ENCODE measurements at places on chromosomes 3 and 15.

DNA sequence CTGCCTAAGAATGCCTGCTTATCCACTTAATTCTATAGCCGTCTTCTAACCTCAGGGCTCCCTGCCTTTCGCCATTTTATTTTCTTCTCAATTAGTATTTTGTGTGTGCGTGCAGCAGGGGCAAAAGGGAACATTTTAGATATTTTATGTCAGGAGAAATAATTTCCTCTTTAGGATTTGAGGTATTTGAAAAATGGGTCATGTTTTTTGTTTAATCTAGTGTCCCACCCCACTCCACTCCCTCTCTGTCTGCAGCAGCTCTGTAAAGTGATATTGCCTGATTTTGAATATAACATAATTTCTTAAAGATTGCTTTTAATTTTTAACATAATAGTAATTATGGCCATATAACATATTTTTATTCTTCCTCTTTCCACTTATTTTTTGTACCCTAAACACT lies 593.2 kb upstream of the DPPA4 start:
- DNase-seq: no peak

GRCh38 chr3:134370611-134371531 lies 3.4 kb downstream of the AMOTL2 start:
- DNase-seq: no peak

- DNase-seq: no peak
Measured at GRCh38 chr3:12908859-12909258, 67.5 kb upstream of the RPL32 start.

DNA sequence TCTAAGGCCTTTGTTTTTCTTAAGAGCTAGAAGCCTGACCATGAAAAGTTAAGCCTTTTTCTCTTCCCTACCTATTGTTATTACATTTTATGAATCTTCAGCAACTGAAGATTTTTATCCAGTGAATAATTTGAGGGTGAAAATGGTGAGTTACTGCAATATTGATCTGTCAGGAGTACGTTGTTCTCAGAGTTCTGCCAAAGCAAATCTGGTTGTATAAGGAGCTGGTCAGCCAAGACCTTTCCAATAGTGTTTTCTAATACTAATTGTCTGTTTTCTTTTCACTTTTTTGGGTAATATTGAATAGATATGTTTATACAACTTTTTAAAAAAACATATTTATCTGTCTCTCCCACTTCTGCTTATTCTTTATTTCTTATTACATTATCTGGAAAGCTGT lies 15.0 kb downstream of the SPTSSB start:
- no peak for DNase-seq

- DNase-seq: no peak
Measured at GRCh38 chr15:63043335-63044076, 959 bp downstream of the TPM1 start.

- DNase-seq: no peak
Measured at GRCh38 chr3:54712539-54712938, 215.3 kb downstream of the LRTM1 start.

DNA sequence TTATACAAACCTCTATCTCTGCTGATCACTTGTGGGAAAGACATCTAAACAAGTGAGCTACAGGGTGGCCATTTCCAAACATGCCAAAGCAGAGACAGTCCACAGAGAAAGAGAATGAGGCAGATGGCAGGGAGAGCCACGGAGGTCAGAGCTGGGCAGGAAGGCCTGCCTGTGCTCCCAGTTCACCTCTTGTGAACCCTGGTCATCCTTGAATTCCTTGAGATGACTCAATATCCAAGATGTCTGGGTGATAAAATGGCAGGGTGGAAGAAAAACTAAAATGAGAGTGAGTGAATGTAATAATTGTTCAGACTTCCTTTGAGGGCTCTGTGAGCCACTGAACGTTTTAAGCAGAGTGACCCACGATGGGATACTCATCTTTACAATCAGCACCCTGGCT lies 104.8 kb downstream of the PLCH1 start:
- DNase-seq: no peak

DNA sequence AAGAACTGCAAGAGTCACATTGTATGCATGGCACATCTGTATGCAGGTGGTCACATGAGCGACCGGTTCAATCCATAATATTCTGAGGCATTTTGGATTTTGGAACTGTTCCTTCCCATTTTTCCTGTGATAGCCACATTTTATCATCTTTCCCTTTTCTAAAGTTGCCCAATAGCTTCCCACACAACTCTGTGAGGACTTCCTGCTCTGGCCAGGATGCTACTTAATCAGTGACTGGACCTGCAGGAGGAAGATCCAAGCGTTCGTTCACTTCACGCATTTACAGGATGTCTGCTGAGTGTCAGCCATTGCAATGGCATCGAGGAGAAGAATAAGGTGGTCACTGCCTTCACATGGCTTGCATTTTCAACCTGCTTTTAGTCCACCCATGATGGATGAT lies 9.8 kb downstream of the KLHL6 start:
- no peak for DNase-seq

DNA sequence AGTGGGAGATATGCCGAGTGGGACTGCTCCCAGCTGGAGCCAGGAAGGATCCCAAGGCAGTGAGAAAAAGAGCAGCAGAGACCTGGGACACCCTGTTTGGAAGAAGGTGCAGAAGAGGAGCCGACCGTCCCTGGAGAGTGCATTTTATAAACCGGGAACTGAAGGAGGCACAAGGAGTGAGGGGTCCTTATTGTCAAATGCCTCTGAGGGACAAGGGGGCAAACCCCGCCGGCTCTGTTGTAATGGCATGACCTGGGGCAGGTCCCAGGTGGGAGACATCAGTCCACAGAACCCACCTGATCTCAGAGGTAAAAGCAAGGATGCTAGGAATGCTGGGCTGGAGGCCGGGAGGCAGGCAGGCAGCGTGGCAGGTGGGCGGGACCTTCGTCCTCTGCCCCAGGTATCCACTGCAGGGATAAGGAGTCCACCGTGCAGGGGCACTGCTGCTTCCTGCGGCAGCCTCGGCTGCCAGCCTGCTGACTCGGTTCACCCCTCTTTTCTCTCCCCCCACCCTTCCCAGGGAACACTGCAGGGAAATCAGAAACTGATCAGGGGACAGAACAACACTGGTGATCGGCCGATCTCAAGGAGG lies 26.9 kb downstream of the ADAMTS17 start:
- no peak for DNase-seq

- no peak for DNase-seq
Measured at GRCh38 chr3:72510247-72510646, 338.0 kb downstream of the SHQ1 start.

DNA sequence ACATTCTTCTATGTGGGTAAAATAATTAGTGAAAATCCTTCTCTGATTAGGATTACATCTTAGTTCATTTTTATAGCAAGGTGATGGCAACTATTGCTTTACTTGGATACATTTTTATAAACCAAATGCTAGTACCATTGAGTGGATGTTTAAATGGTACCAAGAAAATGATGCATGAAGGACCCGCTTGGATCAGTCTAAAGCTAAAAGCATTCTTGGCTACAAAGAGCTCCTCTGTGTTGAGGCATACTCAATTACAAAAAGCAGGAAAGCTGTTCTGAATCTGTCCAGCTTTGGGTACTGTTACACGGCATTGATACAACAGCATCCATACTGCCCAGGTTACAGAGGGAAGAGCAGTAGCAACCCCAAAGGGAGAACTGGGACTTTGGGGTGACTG lies 217.2 kb downstream of the PDZRN3 start:
- no peak for DNase-seq

GRCh38 chr3:193673845-193674244 lies 80.8 kb downstream of the OPA1 start:
- DNase-seq: no peak

GRCh38 chr15:21267671-21268395 lies 172.5 kb downstream of the POTEB3 start:
- no peak for DNase-seq

DNA sequence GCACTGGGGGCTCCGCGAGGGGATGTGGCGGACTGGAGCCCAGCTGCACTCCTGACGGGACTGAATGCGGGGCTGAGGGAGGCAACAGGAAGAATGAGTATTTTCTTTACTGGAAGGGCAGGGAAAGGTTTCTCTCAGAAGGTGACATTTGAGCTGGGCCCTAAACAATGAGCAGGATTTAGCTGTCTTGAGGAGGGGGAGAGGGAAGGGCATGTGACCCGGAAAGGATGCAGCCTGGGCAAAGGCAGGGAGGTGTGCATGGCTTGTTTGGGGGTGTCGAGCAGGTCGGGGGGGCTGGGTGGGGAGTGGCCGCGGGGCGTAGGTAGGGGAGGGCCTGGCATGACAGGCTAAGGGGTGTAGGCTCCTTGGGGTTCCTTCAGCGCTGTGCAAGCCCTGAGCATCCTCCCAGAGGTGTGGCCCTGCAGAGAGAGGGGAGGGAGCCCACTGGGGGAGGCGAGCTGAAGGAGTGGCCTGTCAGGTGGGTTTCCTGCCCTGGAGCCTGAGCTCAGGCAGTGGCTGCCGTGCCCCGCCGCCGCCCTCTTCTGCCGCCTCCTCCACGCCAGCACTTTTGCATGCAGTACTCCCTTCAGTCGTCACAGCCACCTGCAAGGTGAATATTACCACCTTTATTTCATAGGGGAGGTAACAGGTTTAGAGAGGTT lies 17.2 kb upstream of the ANKDD1A start:
- DNase-seq: peak; percentile 57

GRCh38 chr15:32688151-32688639 lies 29.6 kb upstream of the GREM1 start:
- no peak for DNase-seq

DNA sequence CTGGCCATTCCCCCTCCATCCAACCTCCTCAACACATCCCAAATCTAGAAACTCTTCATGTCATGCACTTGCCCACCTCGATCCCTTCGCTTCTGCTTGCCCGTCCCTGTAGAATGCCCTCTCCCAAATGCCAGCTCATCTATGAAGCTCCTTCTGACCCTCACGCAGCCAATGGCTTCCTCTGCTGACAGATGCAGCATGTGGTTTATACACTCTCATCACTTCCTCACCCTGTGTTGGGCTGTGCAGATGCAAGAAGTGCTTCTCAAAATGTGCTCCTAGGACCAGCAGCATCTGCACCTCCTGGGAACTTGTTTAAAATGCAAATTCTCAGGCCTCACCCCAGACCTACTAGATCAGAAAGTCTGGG lies 51.7 kb downstream of the SEMA5B start:
- DNase-seq: no peak

GRCh38 chr15:65595960-65596359 lies 15.0 kb downstream of the INTS14 start:
- no peak for DNase-seq

DNA sequence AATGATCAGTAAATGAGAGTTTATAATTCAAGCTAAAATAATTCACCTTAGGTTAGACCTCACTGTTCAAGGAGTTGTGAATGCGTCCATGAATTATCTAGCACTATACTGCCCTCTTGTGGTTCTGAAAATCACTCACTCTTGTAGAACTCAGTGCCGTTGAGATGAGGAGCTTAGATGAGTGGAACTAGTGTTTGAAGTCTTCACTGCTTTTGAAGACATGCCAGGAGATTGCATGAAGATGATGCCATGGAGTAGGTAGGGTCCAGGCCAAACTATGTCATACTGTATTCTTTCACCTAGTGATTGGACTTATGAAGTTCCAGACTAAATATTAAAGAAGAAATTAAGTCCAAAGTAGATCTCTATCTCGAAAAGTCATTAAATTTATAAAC lies 28.8 kb downstream of the LYSMD4 start:
- DNase-seq: no peak

GRCh38 chr3:76949033-76949432 lies 90.9 kb upstream of the ROBO2 start:
- DNase-seq: no peak

- DNase-seq: no peak
Measured at GRCh38 chr3:136512381-136512780, 239.8 kb downstream of the STAG1 start.

DNA sequence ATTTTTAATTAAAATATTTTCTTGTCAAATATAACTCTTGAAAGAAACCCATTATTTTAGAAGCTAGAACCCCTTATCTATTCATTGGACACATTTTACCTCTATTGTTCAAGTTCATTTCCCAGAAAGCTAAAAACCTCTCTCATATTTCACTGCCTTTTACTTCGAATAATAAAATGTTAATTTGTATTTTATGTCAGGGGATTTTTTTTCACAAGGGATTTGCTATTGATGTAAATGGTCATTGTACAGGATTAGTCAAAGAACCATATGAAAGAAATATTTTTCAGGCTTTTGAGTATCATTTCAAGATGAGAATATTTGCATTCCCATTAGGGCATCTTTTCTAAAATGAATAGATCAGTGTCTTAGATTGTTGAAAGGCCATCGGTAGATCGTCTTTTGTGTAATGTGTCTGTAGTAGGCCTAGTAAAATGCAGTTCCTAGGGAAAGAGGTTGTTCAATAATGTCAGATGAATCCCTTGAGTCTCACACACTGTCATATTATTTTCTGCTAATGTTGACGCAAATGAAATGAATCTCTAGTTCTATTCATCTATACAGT lies 114.5 kb downstream of the ROBO1 start:
- no peak for DNase-seq

DNA sequence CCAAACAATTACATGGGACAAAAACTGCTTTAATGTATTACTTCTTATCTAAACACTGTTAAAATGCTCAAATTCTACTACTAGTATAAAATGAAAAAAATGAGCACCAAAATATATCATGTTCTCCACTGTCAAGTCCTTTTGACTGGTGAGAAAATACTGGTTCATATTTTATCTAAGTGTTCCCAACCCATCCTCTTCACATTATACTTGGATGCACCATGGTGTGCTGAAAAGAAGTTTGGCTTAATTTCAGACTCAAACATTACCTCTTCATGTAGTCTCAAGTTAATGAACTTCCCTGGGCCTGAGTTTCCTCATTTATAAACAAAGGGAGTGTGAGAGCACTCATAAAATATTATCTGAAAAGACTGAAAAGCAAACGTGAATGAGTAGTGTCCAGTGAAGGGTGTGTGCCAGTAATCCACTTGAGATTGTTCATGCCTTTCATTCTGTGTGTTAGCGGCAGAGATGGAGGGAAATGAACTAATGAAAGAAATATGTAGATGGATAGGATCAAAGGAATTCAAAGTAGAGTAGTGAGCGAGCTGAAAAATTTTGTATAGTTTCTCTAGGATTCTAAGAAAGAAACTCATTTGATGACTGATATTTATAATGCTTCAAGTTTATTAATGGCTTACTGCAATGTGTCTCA lies 263.2 kb downstream of the NLGN1 start:
- DNase-seq: no peak

DNA sequence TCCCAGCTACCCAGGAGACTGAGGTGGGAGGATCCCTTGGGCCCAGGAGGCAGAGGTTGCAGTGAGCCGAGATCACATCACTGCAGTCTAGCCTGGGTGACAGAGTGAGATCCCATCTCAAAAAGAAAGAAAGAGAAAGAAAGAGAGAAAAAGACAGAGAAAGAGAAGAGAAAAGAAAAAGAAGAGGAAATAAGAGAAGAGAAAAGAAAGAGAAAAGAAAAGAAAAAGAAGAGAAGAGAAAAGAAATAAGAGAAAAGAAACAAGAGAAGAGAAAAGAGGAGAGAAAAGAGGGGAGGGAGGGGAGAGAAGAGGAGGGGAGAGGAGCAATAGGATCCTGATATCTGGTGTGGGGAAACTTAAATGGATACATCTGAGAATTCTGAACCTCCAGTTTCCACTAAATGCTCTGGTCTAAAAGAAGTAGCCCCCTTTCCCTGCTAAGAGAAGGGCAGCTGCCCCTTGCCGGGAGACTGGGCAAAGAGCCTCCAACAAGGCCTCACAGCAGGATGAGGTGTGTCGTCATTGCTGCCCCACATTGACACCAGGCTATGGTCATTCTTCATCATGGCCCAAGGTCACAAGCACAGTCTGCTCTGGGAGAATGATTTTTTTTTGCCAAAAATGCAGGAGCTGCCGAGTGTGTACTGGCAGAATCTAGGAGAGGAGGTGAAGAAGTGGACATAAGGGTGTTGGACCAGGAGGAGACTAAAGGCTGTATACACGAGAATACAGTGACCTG lies 21.1 kb upstream of the COMMD4 start:
- no peak for DNase-seq
